ENCODE measurements at places on chromosomes 4 and X.

DNA sequence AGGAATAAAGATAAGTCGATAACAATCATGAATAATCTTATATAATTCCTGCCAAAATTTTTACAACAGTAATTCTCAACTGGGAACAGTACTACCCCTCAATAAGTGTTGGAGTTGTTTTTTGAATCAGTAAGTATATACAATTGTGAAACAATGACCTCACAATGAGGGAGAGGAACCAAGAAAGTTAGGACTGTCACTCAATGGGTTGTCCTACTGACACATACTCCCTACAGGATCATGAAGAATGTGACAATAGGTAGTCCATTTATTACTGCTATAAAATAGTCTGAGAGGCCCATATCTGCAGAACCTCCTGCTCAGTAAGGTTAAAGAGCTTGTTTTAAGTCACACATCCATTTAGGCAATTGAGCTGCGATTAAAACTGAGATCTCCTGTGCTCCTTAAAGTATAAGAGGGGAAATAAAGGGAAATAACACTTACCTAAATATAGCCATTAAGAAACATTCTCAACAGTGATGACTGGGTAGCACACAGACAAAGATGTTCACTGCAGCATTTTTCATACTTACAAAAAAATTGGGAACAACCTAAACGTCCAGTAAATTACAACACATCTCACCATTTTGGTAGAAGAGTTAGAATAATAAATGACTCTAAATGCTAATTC lies 26.2 kb downstream of the FBXW7 start:
- no peak for DNase-seq

GRCh38 chr4:28248269-28248668 lies 1387.6 kb downstream of the STIM2 start:
- no peak for DNase-seq

GRCh38 chr4:48799157-48799556 lies 19.1 kb upstream of the FRYL start:
- DNase-seq = no peak

GRCh38 chr4:26441102-26441501 lies 49.2 kb downstream of the CCKAR start:
- no peak for DNase-seq

- no peak for DNase-seq
Observed at GRCh38 chr4:118683513-118683912, 1.7 kb upstream of the METTL14 start.

DNA sequence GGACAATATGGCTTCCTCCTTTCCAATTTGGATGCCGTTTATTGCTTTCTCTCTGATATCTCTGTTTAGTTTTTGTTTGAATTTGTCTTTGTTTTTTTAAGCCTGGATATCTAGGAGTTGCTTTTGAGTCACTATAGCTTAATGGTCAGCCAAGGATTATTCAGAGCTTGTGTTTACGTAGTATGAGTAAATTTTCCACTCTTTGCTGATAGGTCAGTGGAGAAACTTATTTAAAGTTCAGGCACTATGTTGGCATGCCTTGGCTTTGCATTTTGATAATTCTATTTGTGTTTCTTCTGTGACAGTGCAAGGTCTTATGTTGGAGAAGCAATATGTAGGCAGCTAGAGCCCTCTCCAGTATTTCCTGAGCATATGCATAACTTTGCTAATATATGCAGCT lies 315.2 kb downstream of the GRID2 start:
- no peak for DNase-seq

GRCh38 chrX:39563178-39563577 lies 534.6 kb downstream of the BCOR start:
- DNase-seq = no peak

GRCh38 chr4:61741327-61742096 lies 541.4 kb downstream of the ADGRL3 start:
- no peak for DNase-seq
